HS-27A (cell line): ENCODE measurements at places on chromosomes 12 and 14.

DNA sequence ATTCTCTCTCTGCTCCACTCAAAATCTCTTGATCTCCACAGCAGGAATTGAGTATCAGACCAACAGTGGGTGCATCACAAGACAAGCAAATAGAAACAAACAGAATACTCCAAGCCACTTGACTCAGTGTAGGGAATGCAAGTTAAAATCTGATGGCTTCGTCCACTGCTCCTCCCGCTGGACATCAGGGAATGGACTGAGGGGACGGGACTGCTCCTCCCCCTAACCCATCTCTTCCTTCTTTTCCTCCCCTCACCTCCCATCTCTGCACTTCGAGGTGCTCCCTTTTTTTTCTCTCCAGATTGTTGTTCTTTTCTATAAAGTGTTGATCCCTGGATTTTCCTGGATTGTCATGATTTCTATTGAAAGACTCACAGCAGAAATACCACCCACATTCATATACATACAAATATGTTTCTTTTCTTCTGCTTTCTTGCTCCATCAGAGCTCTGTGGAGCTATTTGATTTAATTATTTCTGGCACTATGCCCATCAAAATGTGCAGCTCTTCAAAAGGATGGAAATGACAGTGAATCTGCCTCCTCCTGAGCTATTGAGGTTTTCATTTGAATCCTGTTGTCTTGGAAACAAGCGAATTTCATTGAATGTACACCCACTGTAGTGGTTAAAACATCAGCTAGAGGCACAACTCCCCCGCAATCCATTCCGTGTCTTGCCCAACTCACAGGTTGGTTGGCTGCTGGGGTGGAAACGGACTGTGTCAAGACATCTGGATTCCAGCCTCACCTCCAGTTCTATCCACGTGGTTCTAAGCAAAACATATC lies 199.7 kb downstream of the SPTSSA start:
- DNase-seq, result no peak

DNA sequence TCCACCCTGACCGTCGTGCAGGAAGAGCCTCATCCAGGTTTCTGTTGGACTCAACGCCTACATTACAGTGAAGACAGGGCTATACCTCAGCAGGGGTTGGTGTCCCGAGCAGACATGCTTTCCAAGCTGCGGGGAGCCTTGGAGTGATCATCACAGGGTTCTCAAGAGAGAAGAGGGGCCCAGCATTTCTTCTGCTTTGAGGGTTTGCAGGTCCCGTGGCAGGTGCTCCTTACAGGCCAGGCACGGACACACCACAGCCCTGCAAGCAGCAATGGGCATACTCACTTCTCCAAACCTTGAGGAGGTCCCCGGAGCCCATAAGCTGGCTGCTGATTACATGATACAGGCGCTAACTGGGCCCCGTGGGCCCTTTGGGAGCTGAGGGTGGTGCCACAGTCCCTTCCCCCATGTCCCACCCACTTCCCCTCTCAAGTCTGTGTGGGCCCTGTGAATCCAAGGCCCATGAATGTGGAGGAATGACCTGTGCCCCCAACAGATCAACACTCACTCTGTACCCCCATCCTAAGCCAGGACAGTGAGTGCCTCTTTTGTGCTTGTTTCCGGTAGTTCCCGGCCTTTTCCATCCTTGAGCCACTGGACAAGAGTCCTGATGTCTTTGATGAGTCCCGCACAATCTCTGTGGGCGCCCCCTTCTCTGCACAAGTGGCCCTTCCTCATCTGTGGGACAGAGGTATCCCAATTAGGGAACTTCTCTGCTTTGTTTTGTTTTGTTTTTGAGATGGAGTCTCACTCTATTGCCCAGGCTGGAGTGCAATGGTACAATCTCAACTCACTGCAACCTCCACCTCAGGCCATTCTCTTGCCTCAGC lies 1.1 kb downstream of the AQP2 start:
- DNase-seq, result no peak

DNA sequence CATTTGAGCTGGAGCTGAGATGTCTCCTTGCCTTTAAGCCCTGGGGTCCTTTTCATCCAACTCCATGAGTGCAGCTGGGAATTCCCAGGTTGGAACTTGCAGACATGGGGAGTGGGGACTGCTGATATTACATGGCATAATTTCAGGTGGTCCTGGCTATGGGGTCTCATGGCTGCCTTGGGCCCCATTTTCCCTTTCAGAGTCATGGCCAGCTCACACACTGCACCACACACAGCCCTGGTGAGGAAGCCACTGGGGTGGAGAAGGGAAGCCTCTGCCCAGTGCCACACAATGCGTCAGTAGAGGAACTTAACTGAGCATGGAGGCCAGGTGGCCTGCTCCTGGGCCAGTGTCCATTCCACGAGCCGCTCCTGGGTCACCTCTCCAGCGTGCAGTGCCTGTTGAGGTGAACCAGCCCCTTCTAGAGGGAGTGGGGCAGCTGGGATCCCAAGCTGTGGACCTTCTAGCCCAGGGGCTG lies 17.3 kb upstream of the KRT86 start:
- no peak for DNase-seq

DNA sequence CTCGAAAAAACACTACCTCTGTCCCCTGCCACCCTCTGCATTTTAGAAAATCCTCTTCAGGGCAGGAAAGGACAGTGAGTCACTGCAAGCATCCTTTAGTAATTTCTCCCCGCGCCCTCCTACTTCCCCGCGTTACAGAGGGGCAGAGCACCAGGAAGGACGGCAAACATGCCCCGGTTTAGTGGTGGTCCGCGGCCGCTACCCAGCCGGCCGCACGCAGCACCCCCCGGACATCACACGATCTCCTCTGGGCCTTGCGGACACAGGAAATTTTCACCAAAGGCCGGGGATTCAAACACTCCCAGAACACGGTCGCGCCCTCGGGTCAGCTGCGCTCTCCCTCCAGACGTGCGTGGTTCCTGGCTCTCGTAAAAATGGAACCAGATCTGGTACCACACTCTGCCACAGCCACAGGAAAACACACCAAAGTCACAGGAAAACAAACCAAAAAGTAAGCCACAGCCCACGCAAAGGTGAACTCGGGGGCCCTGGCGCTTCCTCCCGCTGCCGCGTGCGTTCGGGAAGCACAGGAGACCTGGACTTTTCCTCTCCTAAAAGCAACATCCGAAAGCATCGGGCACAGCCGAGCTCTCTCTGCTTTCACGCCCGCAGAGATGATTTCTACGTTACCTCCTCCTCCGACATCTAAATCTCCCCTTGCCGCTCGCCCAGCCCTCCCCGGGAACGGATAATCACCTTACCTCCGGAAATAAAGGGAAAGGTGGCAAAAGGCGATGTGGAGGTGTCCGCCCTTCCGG lies 839 bp downstream of the SLC38A1 start:
- peak; percentile 24 for DNase-seq

- no peak for DNase-seq
Measured at GRCh38 chr12:53543539-53543938, 36.3 kb upstream of the NPFF start.

GRCh38 chr12:27260746-27261145 lies 16.7 kb downstream of the STK38L start:
- no peak for DNase-seq

DNA sequence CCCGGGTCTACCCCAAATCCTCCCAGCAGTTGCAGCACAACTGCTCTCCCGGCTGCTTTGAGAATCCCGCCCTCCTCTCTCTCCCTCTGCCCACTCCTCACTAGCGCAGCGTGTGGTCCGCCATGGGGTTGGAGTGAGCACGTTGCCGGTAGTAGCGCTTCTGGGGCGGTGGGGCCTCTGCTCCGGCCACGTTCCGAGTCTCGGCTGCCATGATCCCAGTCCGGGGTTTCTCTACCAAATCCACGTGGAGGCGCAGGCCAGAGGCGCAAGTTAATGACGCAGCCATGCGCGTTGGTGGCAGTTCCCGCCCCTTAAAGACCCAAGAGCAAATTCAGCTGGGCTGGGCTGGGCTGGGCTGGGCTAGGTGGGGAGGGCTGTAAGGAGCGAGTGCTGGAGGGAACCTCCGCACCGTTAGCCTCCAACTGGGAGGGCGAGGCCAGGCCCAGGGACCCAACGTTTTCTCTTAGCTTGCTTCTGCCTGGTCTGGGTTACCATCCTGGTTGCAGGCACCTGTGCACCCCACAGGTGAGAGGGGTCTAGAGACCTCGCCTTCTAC lies at the start of gene METTL1:
TSS of gene METTL1 (minus strand) at position 233 of the 556 bp plus-strand sequence. CDS start at position 211, 22 bp downstream.
- DNase-seq, result peak; percentile 98
